ENCODE measurements at places on chromosomes 16 and 17. TPM values are rescaled to one million over a fixed set of nuclear protein-coding genes. Genes with fewer than 3 reads are reported as not detected.

- no peak overlapping the region for H3K27ac ChIP-seq
- no peaks in the 10 kb centered on the region for H3K36me3 ChIP-seq
- H3K4me1 ChIP-seq: no peaks in the 10 kb centered on the region
- no peak overlapping the region for H3K4me3 ChIP-seq
Observed at GRCh38 chr17:69056179-69056823, 4.4 kb downstream of the ABCA9 start.

DNA sequence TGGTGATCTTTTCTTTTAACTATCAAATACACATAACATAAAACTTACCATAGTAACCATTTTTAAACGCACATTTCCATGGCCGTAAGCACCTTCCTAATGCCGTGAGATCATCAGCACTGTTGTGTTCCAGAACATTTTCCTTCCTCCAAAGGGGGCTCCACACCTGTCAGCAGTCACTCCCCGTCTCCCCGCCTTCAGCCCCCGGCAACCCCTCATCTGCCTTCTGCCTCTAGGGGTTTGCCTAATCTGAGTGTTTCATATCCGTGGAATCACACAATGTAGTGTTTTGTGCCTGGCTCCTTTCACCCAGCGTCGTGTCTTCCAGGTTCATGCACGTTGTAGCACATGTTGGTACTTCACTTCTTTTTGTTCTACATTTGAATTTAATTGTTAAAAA lies 350.1 kb upstream of the TNRC6C start:
- no peak overlapping the region for H3K4me3 ChIP-seq
- peaks cover 25% of the 10 kb centered on the region for H3K4me1 ChIP-seq
- H3K27me3 ChIP-seq: peaks cover 12% of the 10 kb centered on the region

DNA sequence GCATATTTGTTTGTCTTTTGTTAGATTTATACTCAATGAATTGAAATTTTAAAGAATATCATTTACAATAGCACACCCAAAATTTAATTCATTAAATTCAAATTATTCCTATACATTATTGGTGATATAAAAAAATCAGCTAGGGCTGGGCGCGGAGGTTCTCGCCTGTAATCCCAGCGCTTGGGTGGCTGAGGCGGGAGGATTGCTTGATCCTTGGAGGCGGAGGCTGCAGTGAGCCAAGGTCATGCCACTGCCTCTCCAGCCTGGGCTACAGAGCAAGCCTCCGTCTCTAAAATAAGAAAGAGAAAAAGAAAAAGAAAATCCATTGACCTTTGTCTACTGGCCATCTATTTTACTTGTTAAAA lies 4.5 kb upstream of the PRDM7 start:
- peaks cover 16% of the 10 kb centered on the region for H3K4me1 ChIP-seq
- no peak overlapping the region for H3K27ac ChIP-seq
- no peak for DNase-seq
- peaks cover 55% of the 10 kb centered on the region for H3K27me3 ChIP-seq
- peak overlapping the region; percentile 80 for H3K4me3 ChIP-seq

Gene MEOX1
- total RNA-seq: 1.3 TPM

Gene MYH13
- not detected for total RNA-seq

Gene CRYBA1
- total RNA-seq: not detected

Gene CACNG4
- total RNA-seq: not detected

GRCh38 chr16:78198288-78198687 lies 98.8 kb downstream of the WWOX start:
- H3K4me3 ChIP-seq: no peak overlapping the region
- H3K27me3 ChIP-seq: no peaks in the 10 kb centered on the region
- no peaks in the 10 kb centered on the region for H3K4me1 ChIP-seq
- no peak overlapping the region for H3K27ac ChIP-seq
- H3K36me3 ChIP-seq: peaks cover 1% of the 10 kb centered on the region

DNA sequence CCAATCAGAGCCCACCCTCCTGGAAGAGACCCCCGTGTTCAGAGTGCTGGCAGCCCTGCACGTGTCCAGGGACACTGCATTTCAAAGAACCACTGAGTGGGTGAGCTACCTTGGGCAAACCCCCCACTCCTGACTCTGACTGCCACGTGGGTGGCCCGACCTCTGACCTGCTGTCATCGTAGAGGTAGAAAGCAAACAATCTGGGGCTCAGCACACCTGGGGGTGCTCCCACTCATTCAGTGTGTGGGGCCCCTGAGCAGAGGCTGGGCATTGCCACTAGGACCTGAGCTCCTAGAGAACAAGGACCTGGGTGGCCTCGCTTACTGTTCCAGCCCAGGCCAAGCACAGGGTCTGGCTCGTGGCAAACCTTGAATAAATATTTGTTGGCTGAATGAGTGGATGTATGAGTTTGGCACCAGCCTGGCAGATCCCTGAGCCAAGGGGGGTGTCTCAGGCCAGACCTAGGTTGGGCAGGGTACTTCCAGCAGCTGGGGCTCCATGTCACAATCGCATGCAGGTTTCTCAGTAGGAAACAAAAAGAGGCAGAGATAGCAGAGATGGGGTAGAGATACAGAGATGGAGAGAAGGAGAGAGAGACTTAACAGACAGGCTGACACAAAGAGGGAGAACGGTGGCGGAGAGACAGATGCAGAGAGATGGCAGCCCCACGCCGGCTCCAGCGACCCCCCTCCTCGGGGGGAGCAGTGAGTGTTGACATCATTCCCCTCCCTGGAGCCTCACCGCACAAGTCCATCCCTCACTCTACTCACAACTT lies 5.4 kb upstream of the DRC7 start:
- H3K27ac ChIP-seq: peak overlapping the region; percentile 88
- peak overlapping the region; percentile 33 for H3K4me3 ChIP-seq
- H3K27me3 ChIP-seq: peaks cover 2% of the 10 kb centered on the region
- peaks cover 33% of the 10 kb centered on the region for H3K4me1 ChIP-seq

Gene CAPNS2
- not detected for total RNA-seq

Gene NPIPA8
- 12.4 TPM for total RNA-seq

Gene PIGQ
- total RNA-seq: 38.8 TPM

Gene SOX15
- total RNA-seq: 0.21 TPM

Gene HLF
- total RNA-seq: 2.6 TPM

DNA sequence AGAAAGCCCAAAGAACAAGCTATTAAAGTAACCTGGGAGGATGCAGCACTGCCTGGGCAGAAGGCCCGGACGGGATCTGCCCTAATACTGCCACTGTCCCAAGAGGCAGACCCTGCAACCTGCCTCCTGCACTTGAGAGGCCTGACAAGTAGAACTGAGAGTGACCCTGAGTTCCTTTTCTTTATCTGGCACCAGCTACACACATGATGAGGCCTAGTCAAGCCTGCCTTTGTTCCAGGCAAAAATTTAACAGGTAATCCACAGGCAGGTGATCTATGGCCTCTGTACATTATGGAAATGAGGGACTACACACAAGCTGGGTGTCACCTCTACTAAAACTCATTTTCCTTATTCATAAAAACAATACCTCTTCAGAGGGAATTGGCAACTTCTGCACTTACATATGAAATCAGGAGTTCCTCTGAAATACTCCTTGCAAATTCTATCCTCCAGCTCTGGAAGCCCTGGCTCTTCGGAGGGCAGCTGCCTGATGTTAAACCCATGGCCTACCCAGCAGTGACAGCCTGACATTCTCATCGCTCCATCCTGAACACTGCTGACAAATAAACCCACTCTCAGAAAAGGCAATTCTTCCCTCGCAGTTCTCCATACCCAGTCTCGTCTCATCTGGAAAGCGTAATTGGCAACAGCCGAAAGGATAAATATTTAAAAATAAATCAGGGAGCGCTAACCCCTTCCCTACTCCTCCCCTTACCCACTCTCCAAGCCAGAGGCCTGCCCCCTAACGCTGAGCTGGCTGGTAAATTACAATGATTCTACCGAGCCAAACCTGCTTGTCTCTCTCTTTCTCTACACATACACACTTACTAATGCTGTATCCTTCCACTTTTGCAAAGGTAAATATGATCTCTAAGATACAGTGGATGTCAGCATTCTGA lies 2.5 kb upstream of the ZFHX3 start:
- DNase-seq: no peak
- H3K4me3 ChIP-seq: no peak overlapping the region
- peaks cover 28% of the 10 kb centered on the region for H3K27me3 ChIP-seq
- H3K36me3 ChIP-seq: no peaks in the 10 kb centered on the region
- H3K4me1 ChIP-seq: no peaks in the 10 kb centered on the region

Gene SBK1
- total RNA-seq: 11.3 TPM

Gene HASPIN
- total RNA-seq: 31.2 TPM
